Mononuclear cell (primary cell): ENCODE measurements at places on chromosomes 2 and 18. TPM values are rescaled to one million over a fixed set of nuclear protein-coding genes. Genes with fewer than 3 reads are reported as not detected.

EHBP1 gene
- 31.6 TPM for total RNA-seq

TNFAIP6 gene
- 11.1 TPM for total RNA-seq

PTPRM gene
- 8.0 TPM for total RNA-seq

WNT10A gene
- total RNA-seq, result 1.5 TPM
